ENCODE measurements at places on chromosomes 5 and 9.

GRCh38 chr5:108953940-108954339, 206.2 kb downstream of the FER start:
- ATAC-seq, result no peak

GRCh38 chr5:177430140-177430951, 3.9 kb downstream of the GRK6 start:
- ATAC-seq, result no peak

GRCh38 chr9:7287065-7287464, 512.5 kb downstream of the DMAC1 start:
- no peak for ATAC-seq

- ATAC-seq, result no peak
Measured at GRCh38 chr9:69993110-69993509, 50.5 kb upstream of the MAMDC2 start.

DNA sequence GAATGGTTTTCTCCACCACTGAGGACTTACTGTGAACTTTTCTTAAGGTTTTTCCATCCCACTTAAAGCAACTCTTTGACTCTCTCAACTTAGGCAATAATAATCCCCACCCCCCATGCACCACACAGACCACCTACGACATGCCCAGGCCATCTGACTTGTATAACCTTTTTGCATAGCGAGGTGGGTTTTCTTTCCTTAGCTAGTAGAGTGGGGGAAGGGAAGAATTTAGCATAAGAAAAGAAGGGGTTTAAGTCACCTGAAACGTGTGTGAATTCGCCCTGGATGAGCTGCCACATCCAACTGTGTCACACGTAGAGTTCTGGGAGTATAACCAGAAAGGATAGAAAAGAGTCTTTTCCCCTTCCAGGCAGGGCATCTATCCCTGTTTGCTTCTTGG, 262.7 kb downstream of the YTHDC2 start:
- no peak for ATAC-seq
